ENCODE measurements at places on chromosomes 6 and 20.
A peak's percentile ranks its signal among the peaks of the same experiment; 100 is the strongest.

DNA sequence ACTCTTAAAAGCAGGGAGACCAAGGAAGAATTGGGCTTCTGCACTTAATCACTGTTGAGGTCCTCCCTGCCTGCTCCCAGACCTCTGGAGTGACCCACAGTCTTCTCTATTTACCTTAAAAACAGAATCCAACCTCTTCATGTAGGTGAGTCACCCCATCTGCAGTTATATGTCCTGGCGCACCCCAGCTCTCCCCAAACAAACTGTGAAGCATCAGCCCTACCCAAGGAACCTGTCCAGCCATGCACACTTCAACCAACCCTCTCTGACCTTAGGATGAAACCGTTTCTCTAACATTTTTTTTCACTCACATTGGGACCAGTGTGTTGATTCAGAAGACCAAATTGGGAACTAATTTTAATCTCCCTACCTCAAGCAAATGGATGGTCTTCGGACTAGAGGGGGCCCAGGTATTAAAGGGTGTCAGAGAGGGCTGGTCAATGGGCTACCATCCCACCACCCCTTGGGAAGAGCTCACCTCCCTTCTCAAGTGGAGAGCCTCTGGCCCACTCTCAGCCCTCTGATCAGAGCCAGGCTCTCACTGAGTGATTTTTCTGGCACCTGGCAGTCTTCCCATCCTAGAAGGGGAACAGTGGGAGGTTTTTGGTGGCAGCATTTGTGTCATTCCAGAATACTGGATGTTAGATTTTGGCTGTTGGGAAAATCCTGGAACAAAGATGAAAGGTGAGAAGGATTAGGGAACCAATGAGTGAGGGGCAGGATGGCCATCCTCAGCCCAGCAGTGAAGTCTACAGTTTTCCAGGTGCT is 203.6 kb downstream of the LRFN2 start:
- DNase-seq, result no peak

DNA sequence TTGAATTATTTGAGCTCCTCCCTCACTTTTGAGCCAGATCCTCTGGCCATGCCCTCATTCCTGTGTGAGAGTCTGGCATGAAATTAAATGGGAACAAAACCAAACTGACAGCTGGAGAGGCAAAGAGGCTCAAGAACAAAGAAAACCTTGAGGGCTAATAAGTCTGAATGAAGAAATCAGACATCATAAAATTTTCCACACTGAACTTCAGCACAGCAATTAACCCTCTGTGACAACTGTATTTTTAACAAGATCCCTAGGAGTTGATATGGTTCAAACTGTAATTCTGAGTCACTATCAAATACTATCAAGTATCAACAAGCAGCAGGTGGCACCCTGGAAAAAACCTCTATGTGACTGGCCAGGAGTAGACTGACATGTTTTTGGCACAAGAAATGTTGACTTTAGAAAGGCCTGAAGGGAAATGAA is 109.4 kb upstream of the EMILIN3 start:
- DNase-seq, result no peak

GRCh38 chr6:157534977-157535339 is 154.0 kb downstream of the ZDHHC14 start:
- no peak for DNase-seq

- DNase-seq, result no peak
Measured at GRCh38 chr20:37849566-37849965, 53.4 kb upstream of the VSTM2L start.

DNA sequence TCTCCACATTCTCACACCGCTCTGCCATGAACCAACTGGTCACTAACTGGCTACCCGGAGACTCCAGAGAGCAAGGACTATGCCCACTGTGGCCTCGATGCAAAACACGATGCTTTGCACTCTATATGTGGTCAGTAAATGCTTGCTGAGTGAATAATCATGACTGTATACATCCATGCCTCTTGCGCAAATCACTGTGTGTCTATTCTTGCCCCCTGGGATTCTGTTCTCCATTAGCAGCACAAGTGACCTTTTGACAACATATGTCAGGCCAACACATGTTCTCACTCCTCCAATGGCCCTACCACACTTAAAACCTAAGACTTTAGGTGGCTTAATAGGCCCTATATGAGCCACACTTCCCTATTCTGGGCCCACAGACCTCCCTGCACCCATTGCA is 16.9 kb downstream of the KIF16B start:
- peak; percentile 49 for DNase-seq

DNA sequence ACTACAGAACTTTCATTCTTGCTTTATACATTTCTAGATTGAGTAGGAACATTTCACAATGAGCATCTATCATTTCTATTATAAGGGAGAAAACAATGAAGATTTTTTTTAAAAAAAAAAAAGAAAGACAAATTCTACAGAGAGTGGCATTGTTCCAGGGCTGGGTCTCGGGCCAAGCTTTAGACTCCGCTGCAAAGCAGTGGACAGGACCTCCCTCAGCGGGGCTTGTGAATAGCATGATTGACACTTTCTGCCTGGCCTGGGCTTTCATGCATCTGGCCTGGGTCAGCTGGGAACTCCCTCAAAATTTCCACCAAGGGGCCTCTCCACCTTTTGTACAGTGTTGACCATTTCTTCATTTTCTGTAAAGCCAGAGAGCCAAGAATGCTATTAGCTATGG is 55.8 kb upstream of the HIVEP2 start:
- DNase-seq, result no peak

DNA sequence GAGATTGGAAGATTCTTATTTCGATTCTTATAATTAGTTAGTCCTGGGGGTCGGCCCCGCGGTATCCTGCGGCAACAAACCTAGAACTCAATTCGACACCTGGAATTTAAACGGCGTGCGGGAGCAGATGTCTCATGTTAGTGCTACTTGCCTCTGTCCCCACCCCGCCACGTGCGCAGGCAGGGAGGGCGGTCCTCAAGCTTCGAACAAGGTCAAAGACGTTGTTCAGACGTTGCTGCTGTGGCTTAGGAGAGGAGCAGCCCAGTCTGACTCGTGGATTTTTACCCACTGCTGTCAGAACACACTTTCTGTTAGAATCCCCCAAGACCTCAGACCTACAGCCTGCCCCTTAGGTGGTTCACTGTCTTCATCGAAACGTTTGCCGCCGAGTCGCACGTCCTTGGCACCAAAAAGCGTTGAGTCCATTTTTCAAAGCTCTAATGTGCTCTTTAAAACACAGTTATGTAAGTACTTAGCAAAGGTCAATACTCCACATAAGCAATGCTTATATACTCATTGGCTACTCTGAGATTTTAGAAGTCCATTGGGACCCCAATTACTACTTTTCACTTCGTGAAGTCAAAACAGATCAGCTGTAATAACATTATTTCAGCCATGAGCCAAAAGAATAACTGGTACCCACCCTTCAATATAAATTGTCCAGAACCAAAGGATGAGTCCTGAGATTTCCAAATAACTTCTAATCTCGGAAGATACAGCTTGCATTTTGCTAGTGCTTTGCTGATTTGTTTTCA is 2.7 kb upstream of the C6orf62 start:
- no peak for DNase-seq

- no peak for DNase-seq
Measured at GRCh38 chr6:144460327-144461095, 175.4 kb downstream of the UTRN start.

DNA sequence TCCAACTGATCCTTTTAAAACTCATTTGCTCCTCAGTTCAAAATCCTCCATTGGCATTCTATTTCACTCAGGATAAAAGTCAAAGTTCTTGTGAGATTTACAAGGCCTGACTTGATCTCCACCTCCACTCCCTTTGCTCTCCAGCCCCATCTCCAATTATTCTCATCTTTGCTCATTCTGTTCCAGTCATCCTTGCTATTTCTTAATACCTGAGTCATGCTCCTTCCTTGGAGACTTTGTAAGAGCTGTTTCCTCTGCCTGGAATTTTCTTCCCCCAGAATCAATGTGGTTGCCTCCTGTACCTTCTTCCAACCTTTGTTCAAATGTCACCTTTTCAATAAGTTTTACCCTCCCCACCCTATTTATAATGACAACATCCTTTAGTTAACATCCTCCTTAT is 373.5 kb downstream of the HTR1B start:
- DNase-seq, result peak; percentile 55

- DNase-seq, result no peak
Measured at GRCh38 chr6:165616116-165616515, 46.9 kb downstream of the PDE10A start.

GRCh38 chr20:58746620-58747019 is 54.0 kb downstream of the NPEPL1 start:
- DNase-seq, result no peak

DNA sequence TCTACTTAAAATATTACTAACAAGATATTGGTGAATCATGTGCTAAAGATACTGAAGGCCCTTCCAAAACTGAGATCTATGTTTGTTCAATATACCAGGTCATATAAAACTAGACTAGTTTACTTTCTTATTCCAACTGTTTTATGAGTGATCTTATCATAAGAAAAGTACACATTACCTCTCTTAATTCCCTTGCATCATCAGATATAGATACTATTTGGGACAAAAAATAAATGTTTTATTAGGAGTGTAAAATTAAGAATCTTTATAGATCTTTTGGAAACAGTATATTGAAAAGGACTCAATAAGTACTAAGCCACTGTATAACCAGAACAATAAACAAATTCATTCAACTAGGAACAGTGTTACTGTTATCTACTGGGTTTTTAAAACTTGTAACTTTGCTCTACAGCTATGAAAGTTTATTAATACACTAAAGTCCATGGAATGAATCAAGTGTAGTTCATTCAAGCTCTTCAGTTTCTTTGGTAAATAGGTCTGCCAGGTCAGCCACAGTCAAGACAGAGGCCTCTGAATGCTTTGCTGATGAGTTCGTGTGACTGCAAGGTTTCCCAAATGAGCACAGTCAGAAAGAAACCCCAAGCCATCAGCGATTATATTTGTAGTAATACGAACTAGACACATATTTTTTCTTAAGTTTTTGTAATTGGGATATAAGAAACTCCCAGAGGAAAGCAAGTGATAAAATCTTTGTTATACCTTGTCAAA is 71.8 kb upstream of the FBXO30 start:
- DNase-seq, result no peak

DNA sequence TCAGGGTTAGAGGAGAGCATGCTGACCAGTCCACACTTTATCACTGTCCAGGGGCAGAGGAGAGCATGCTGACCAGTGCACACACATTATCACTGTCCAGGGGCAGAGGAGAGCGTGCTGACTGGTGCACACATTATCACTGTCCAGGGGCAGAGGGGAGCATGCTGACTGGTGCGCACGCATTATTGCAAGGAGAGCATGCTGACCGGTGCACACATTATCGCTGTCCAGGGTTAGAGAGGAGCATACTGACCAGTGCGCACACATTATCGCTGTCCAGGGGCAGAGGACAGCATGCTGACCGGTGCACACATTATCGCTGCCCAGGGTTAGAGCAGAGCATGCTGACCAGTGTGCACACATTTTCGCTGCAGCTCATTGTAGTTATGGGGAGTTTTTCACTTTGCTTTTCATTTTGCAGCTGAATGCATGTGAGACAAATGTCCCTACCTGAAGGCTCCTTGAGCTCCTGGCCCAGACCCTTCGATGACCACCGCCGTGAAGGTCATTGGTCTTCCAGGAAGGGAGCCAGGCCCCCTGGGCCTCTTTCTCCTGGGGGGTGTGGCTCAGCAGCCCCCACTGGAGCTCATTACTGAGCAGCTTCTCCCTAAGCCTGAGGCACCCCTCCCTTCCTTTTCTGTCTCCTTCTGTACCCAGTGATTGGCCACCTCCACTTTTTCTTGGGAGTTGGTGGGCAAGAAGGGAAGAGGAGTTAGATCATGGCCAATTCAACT is 178.8 kb upstream of the AFDN start:
- no peak for DNase-seq

Measured in trophoblast cell (in vitro differentiated cells and primary cell).